Activated CD4-positive, alpha-beta T cell treated with anti-CD3 and anti-CD28 coated beads, Interleukin-2, amount 50 U/mL, for 4 hours (primary cell): ENCODE measurements at places on chromosomes 16 and 17.

- no peak for DNase-seq
Measured at GRCh38 chr17:46026166-46027047, 27.4 kb downstream of the STH start.

- no peak for DNase-seq
Measured at GRCh38 chr17:61496174-61496956, 44.1 kb downstream of the TBX4 start.

DNA sequence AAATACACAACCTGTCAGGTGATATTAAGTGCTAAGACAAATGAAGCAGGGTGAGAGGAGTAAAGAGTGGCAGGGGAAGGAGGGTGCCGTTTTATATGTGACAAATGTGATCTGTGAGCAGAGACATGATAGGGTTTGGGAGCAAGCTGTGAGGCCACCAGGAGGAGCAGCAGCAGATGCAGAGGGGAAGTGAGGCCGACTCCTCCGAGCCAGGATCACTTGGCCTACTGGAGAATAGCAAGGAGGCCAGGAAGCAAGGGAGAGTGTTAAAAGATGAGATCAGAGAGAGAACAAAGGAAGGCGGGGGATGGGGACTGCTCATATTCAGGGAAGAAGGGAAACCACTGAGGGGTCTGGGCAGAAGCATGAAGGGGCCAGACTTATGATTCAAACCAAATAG lies 129.4 kb downstream of the TANGO6 start:
- DNase-seq, result no peak

DNA sequence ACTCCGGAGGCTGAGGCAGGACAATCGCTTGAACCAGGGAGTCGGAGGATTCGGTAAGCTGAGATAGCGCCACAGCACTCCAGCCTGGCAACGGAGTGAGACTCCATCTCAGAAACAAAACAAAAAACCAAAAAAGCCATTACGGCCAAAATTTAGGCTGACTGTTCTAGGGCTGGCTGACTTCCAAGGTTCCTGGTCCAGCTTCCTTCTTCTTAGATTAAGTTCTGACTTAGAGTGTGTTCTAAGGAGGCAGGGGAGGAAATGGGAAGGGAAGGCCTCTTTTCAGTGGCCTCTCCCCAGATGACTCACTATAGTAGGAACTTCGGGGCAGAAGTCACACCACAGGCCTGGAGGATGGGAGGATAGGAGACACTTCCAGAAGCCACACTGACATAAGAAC lies 27.7 kb upstream of the CLEC18B start:
- no peak for DNase-seq
